Cardiac muscle cell (in vitro differentiated cells and primary cell): ENCODE measurements at places on chromosomes 16 and 17. TPM values are rescaled to one million over a fixed set of nuclear protein-coding genes. Genes with fewer than 3 reads are reported as not detected.

The HOXB9 gene
- total RNA-seq = not detected in 2 replicates

The KRT39 gene
- not detected in 2 replicates for total RNA-seq

The TMEM114 gene
- not detected in 2 replicates for total RNA-seq

The ACSM5 gene
- total RNA-seq = 0.25 TPM in 1 of 2 replicates, not detected in the other

The SNX20 gene
- not detected in 2 replicates for total RNA-seq

The KRT40 gene
- total RNA-seq = not detected in 2 replicates

The COG7 gene
- total RNA-seq = 9.7 and 23.5 TPM in 2 replicates

The PIK3R5 gene
- 0.09 and 0.28 TPM in 2 replicates for total RNA-seq

The PLEKHM1 gene
- total RNA-seq = 16.7 and 50.8 TPM in 2 replicates

The C17orf67 gene
- 0.32 and 0.74 TPM in 2 replicates for total RNA-seq

- peak; percentile 60 for DNase-seq
- H3K4me3 ChIP-seq = no peak overlapping the region
- no peaks in the 10 kb centered on the region for H3K27me3 ChIP-seq
- H3K36me3 ChIP-seq = peaks cover 19% of the 10 kb centered on the region
- H3K4me1 ChIP-seq = no peaks in the 10 kb centered on the region
Observed at GRCh38 chr17:16342979-16343378, 10.3 kb downstream of the CENPV start.

DNA sequence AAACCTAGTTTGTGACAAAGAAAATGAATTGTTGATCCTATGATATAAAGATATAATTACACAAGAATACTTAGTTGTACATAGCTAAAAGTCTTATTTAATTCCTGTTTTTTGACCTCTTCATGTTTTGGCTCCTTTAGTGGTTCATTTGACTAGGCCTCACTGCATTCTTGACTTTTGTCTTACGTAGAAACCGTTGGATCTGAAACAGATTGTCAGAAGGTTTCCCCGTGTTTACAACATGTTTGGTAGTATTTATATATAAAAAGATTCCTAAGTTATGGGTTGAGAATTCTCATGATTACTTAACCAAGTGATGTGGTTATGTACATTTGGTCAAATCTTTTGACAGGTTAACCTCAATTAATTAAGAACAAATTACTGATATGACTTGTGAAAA, 162.8 kb downstream of the BCAS3 start:
- DNase-seq = no peak
- no peak overlapping the region for H3K27ac ChIP-seq
- H3K4me1 ChIP-seq = no peaks in the 10 kb centered on the region
- H3K27me3 ChIP-seq = no peaks in the 10 kb centered on the region
- H3K36me3 ChIP-seq = no peaks in the 10 kb centered on the region
- H3K4me3 ChIP-seq = no peak overlapping the region

- no peak overlapping the region for H3K4me3 ChIP-seq
- H3K27ac ChIP-seq = no peak overlapping the region
- no peak for DNase-seq
- no peaks in the 10 kb centered on the region for H3K36me3 ChIP-seq
- H3K27me3 ChIP-seq = no peaks in the 10 kb centered on the region
Observed at GRCh38 chr17:72407336-72407909, 286.6 kb downstream of the SOX9 start.

DNA sequence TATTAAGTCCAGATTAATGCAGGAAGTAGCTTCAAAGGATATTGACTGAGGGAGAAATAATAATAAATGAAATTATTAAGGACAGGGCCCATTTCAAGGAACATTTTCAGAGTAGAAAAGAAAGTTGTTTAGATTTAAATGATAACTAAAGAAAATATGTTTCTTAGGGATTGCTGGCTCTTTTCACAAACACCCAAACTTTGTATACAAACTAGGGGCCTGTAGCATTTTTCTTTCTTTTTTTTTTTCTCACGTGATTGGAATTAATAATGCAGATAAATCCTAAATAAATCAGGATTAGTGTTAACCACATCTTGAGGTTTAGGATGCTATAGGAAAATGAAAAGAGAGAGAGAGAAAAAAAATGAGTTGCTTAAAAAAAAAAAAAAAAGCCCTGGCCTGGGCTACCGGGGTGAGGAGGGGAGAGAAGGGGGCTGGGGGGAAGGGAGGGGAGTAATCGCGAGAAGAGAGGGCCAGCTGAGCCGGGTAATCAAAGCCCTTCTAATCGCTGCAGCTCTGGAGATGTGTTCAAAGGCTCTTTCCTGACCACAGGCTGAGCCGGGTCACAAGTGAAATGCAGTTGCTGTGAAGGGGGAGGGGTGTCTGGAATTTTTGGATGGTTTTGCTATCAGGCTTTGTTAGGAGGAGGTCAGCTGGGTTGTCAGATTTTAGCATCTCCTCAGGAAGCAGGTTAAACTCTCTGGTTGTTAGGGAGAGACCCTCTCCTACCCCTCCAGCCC, 104.6 kb upstream of the ZFHX3 start:
- peaks cover 12% of the 10 kb centered on the region for H3K4me1 ChIP-seq
- no peak overlapping the region for H3K4me3 ChIP-seq
- peak; percentile 34 for DNase-seq
- no peaks in the 10 kb centered on the region for H3K27me3 ChIP-seq
- H3K36me3 ChIP-seq = no peaks in the 10 kb centered on the region

GRCh38 chr16:51532551-51532950, 381.5 kb upstream of the SALL1 start:
- no peak overlapping the region for H3K27ac ChIP-seq
- H3K36me3 ChIP-seq = no peaks in the 10 kb centered on the region
- no peaks in the 10 kb centered on the region for H3K4me1 ChIP-seq
- H3K27me3 ChIP-seq = no peaks in the 10 kb centered on the region
- no peak for DNase-seq

- peaks cover 9% of the 10 kb centered on the region for H3K4me1 ChIP-seq
- H3K27me3 ChIP-seq = no peaks in the 10 kb centered on the region
- DNase-seq = no peak
- no peak overlapping the region for H3K27ac ChIP-seq
- H3K4me3 ChIP-seq = no peak overlapping the region
Observed at GRCh38 chr16:48235556-48236136, 8.5 kb upstream of the LONP2 start.

DNA sequence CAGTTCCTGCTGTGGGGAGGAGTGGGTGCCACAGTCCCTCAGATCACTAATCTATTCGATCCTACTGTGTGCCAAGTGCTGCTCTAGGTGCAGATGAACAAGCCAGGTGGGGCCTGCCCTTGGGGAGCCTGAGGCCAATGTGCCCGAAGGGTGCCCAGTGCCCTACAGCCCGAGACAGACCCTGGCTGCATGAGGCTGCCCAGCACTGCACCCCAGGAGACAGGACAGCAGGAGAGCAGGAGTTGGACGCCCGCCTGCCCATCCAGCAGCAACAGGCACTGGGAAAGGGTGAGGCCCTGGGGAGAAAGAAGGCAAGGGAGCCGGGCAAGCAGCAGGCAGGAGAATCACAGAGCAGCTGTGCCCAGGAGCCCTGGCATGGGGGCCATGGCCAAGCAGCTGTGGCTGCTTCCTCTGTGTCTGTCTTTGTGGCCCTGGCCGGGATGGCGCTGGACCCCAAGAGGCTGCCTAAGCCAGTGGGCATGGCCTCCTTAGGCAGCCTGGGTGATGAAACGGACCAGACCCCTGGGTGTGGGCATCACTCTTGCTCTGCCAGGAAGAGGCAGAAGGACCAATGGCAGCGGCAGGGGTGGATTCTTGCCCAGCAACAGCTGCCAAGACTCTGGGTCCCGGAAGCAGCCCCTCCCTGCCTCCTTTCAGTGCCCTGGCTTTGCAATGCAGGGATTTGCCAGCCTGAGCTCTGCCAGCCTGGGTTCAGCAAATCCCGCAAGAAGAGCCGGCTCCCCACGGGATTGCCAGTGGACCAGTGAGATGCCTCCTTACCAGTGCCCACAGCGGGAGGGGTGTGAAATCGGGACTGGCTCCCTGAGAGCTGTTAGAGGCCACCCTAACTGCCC, 179.6 kb upstream of the TNRC6C start:
- H3K27ac ChIP-seq = no peak overlapping the region
- H3K27me3 ChIP-seq = peaks cover 21% of the 10 kb centered on the region
- no peak overlapping the region for H3K4me3 ChIP-seq
- DNase-seq = no peak
- H3K4me1 ChIP-seq = peaks cover 5% of the 10 kb centered on the region

- no peaks in the 10 kb centered on the region for H3K27me3 ChIP-seq
- no peaks in the 10 kb centered on the region for H3K36me3 ChIP-seq
- no peak overlapping the region for H3K27ac ChIP-seq
- peak; percentile 48 for DNase-seq
- H3K4me1 ChIP-seq = no peaks in the 10 kb centered on the region
Observed at GRCh38 chr17:27760069-27760885, 40.1 kb downstream of the NOS2 start.

DNA sequence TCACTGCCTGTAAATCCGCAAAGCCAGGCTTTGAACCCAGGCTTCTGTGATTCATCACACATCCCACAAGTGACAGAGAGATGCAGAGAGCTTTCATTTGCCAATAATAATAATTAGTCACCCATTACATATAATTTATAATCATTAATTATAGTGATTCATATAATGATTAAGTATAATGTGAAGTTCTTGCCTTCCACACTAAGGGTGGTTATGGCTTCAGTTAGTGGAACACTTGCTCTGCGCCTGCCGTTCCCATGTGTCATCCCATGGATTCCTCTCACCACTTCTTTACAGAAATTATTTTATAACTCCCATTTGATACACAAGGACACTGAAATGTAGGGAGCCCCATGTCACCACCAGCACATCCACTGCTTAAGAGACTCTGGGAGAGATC, 39.8 kb upstream of the XYLT1 start:
- H3K36me3 ChIP-seq = no peaks in the 10 kb centered on the region
- H3K27me3 ChIP-seq = no peaks in the 10 kb centered on the region
- H3K4me3 ChIP-seq = no peak overlapping the region
- H3K27ac ChIP-seq = no peak overlapping the region
- H3K4me1 ChIP-seq = peaks cover 4% of the 10 kb centered on the region
- no peak for DNase-seq

GRCh38 chr17:79097226-79098055, 22.8 kb downstream of the ENGASE start:
- peak overlapping the region; percentile 10 for H3K4me3 ChIP-seq
- peaks cover 15% of the 10 kb centered on the region for H3K27me3 ChIP-seq
- H3K36me3 ChIP-seq = no peaks in the 10 kb centered on the region
- no peak for DNase-seq
- peaks cover 3% of the 10 kb centered on the region for H3K4me1 ChIP-seq

- peaks cover 16% of the 10 kb centered on the region for H3K4me1 ChIP-seq
- no peak overlapping the region for H3K27ac ChIP-seq
- no peaks in the 10 kb centered on the region for H3K36me3 ChIP-seq
- DNase-seq = no peak
- no peaks in the 10 kb centered on the region for H3K27me3 ChIP-seq
- no peak overlapping the region for H3K4me3 ChIP-seq
Observed at GRCh38 chr16:26220894-26221293, 529.1 kb downstream of the HS3ST4 start.

DNA sequence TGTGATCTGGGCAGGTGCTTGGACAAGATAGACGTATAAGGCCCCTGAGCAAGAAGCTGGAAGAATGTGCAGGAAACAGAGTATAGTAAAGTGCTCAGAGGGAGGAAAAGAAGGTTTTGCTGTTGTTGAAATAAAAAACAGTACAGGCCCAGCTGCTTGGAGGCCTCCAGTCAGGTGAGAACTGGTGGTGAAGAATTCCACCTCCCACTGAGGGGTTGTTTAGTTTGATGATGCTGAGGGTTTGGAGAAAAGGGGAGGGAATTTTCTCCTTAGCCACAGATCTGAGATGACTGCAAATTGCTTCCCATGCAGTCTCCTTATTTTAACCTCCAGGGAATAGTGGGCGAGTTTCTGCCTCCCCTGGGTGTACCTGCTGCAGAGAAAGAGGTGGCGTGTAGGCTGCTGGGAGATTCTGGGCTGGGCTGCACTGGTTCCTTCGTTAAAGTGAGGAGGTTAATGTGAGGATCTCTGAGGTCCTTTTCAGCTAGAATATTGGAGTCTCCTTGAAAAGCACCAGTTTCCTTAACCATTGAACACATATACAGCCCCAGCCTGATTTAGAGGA, 25.8 kb downstream of the SMPD3 start:
- H3K36me3 ChIP-seq = no peaks in the 10 kb centered on the region
- no peaks in the 10 kb centered on the region for H3K4me1 ChIP-seq
- peaks cover 12% of the 10 kb centered on the region for H3K27me3 ChIP-seq
- no peak for DNase-seq

DNA sequence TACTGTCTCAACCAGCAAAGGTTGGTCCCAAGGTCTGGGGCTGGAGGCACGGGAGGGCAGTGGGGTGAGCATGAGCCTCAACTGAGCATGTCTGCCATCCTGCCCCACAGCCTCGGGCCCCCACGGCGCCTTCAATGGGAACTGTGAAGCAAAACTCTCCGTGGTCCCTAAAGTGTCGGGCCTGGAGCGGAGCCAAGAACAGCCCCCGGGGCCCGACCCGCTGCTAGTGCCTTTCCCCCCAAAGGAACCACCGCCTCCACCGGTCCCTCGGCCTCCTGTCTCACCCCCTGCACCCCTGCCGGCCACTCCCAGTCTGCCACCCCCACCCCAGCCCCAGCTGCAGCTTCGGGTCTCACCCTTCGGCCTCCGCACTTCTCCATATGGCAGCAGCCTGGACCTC, 4.2 kb downstream of the FBRS start:
- no peak overlapping the region for H3K4me3 ChIP-seq
- H3K36me3 ChIP-seq = peaks cover 23% of the 10 kb centered on the region
- H3K27ac ChIP-seq = no peak overlapping the region
- no peaks in the 10 kb centered on the region for H3K27me3 ChIP-seq
- DNase-seq = no peak
- peaks cover 8% of the 10 kb centered on the region for H3K4me1 ChIP-seq

- H3K27me3 ChIP-seq = no peaks in the 10 kb centered on the region
- H3K36me3 ChIP-seq = no peaks in the 10 kb centered on the region
- peaks cover 15% of the 10 kb centered on the region for H3K4me1 ChIP-seq
- H3K4me3 ChIP-seq = no peak overlapping the region
Observed at GRCh38 chr17:77326076-77326591, 185.4 kb downstream of the SEC14L1 start.

GRCh38 chr17:358491-359151, 6.0 kb upstream of the RPH3AL start:
- no peak overlapping the region for H3K4me3 ChIP-seq
- H3K27ac ChIP-seq = no peak overlapping the region
- no peak for DNase-seq
- H3K4me1 ChIP-seq = peaks cover 2% of the 10 kb centered on the region
- no peaks in the 10 kb centered on the region for H3K36me3 ChIP-seq

DNA sequence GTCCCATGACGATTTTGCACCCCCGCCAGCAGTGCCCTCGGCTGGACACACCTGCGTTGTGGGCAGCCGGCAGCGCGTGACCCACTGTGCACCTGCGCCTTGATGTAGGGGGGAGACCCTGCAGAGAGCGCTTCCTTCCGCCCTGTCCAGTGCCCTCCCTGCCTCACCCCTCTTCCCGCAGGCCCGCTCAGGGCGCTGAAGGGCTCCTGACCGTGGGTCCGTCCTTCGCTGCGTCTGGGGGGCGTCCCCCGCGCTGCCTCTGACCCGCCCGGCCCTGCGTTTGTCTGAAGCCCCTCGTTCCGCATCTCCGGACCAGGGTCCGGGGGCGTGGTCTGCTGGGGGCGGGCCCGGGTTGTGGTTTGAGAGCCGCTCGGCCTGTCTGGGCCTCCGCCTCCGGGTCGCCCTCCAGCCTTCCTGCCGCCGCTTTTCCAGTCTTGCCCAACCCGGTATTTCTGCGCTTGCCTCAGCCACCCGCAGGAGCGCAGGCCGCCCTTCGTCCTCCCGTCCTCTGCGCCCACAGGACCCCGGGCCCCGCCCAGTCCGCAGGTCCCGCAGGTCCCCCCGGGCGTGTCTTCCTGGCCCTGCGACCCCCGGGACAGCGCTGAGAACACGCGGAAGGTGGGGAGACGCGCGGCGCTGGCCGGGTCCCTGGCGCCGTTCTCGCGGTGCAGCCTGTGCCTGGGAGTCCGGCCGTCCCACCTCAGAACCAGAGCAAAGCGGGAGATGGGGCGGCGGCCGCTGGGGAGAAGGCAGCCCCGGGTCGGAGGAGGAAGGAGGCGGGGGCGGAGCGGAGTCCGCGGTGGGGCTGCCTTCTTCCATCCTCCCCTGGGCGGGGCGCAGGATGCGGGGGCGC, 4.0 kb upstream of the IL17C start:
- peaks cover 23% of the 10 kb centered on the region for H3K36me3 ChIP-seq
- no peak overlapping the region for H3K27ac ChIP-seq
- DNase-seq = no peak
- peaks cover 54% of the 10 kb centered on the region for H3K27me3 ChIP-seq
